NCI-H1105 treated with DMSO at 0.1 percent for 48 hours (cell line): ENCODE measurements at places on chromosomes 5 and 9.

DNA sequence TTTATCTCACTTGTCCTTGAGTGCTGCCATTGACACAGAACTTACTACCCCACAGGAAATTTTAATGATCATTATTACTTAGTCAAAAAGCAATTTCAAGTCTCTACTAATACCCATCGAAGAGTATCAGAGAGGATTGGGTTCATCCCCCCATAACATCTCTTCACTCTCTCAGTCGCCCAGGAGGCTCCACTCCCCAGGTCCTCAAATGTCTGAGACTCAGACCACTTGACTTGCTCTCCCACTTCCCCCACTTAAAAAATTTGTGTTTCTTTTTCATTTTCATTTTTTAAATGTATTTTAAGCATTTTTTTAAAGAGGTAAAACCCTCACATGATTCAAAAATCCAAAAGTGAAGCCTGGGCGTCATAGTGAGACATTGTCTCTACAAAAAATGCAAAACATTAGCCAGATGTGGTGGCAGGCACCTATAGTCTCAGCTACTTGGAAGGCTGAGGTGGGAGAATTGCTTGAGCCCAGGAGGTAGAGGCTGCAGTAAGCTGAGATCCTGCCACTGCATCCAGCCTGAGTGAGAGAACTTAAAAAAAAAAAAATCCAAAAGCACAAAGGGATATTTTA lies 56.8 kb upstream of the TRAF1 start:
- no peak for DNase-seq

DNA sequence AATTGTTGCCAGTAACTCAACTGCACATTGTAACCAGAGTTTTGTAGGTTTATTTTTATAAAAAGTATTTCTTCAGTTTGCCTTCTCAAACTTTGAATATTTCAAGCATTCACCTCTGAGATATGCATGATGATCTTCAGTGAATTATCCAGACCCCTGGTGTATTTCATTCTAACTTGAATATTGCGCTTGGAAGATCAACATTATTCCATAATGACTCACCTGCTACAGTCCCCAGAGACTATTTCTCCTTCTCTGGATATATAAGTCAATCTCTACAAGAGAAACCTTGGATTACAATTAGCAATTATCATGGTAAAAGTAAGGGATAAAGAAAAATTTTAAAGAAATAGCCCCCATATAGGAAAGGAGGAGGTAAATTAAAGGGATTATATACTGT lies 1041.0 kb downstream of the TLE1 start:
- DNase-seq = no peak

- no peak for DNase-seq
Measured at GRCh38 chr9:126275386-126276001, 51.1 kb upstream of the MVB12B start.

DNA sequence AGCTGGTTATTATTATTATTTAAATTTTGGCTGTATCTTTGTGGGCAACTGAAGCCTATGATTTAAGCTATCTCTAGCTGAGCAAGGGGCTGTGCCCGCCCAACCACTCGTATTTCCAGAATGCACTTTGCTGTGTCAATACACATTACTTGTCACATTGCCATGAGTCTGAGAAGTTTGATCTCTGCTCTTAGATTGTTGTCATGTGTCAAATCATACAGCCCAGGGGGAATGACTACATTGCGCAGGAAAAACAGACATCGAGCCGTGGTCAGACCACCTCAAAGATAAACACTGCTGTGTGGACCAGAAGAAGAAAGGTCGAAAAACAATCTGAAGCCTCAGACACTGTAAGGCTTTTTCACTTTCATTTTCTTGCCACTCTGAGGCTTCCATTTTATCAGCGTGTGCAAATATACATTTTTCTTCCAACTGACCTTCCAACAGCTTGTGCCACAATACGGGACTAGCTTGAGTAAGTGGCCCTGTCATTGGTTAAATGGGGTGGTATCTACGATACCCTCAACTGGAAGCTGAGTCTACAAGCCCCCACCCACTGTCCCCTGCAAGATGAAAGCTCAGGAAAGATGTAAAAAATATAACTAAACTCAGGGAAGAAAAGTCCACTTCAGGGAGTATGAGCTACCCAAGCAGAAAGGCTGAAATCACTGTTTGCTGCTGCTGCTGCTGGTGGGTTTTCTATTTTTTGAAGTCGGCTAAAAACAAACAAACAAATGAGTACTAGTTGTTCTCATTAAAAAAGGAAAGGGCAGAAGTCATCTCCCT lies 603.0 kb downstream of the BNC2 start:
- DNase-seq = no peak

DNA sequence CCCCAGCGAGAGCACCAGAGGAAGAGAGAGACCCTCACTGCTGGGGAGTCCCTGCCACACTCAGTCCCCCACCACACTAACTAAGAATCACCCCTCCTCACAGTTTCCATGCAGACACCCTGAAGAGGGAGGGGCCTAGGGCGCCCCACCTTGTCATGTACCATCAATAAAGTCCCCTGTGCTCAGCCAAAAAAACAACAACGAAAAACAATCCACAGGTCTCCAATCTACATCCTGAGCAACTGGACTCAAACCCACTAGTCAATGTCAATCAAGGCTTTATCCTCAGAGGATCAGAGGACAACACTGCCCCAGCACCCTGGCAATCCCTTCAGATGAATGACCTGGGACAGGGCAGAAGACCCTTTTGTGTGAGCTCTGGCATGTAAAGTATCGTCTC lies 210.1 kb upstream of the MSX2 start:
- no peak for DNase-seq

GRCh38 chr5:92525131-92525530 lies 1055.9 kb downstream of the NR2F1-AS1 start:
- no peak for DNase-seq

DNA sequence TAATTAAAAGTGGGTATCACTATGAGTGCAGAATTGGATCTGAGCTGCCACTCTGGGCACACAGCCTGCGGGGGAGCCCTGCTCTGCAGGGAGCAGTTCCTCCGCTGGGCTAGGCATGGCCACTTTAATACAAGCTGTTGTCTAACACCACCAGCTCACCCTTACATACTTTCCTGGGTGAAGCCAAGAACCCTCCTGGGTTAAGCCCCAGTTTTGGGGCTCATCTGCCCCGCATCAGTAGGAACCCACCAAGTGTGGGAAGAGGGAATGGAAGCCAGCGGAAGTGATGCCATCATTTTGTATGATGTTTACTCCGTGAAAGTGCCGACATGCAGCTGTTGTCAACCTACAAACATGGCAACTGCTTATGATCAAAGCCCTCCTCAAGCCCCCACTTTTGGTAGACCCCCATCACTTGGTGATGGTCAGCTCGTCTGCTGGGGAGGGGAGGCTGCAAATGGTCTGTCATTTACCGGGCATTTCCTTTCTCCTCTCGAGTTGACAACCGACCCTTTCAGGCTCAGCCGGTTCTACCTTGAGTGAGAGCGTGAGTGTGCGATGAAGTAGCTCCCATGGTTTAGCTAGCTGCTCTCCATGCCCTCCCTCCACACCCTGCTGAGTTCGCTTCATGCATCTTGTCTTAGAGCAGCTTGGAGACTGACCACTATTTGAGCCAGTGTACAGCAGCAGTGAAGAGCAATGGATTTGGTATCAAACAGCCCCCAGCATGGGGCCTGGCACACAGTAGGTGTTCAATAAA lies 95.3 kb upstream of the IER5L start:
- DNase-seq = no peak

DNA sequence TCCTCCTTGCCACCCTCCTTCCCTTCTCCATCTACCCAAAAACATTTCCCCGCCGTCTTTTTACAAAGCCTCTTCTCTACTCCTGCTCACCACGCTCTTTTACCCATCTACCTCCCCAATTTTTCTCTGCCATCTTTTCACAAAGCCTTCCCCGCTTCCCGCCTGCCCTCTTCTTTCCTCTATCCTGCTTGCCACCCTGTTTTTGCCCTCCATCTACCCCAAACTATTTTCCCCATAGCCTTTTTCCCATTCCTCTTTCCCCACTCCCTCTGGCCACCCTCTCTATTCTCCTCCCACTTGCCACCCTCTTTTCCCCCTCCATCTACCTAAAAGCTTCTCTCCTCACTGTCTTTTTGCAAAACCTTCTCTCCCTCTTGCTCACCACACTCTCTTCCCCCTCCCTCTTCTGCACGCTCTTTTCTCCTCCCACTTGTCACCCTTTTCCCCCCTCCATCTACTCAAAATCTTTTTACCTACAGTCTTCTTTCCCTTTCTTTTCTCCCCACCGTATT lies 19.4 kb upstream of the TRIM52 start:
- DNase-seq = no peak

GRCh38 chr5:154795235-154795596 lies 40.0 kb downstream of the LARP1 start:
- no peak for DNase-seq

- no peak for DNase-seq
Measured at GRCh38 chr5:171990713-171991015, 15.8 kb downstream of the FBXW11 start.

GRCh38 chr5:172686111-172686510 lies 45.0 kb downstream of the NEURL1B start:
- no peak for DNase-seq

GRCh38 chr9:73152543-73152844 lies 829 bp downstream of the ANXA1 start:
- no peak for DNase-seq

- no peak for DNase-seq
Measured at GRCh38 chr9:116697362-116697761, 10.3 kb downstream of the TRIM32 start.

DNA sequence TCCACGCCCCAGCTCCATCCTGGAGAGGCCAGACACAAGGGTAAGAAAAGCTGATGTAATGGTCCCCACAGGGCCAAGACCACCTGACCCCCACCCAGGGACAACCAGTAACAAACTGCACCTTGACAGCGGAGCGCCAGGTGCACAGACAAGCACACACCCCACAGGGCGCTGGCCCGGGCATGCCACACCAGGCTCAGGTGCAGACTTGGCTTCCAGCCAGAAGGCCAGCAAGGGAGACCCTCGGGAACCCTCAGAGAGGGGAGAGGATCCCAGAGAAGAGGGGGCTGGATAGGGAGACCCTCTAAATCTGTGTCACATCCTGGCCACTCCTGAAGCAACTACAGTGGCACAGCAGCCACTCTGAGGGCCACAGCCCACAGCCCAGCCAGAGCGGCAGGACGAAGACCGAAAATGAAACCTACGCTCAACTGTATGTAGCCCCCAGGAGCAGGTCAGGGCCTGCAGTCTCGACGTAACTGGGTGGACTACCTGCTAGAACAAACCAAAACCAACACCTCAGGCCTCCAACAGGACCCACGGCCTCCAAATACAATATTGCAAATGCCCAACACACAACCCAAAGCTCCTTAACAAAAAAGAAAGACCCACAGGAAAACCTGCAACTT lies 18.5 kb downstream of the CAMSAP1 start:
- peak; percentile 84 for DNase-seq
